Stimulated activated CD4-positive, alpha-beta T cell treated with anti-CD3 and anti-CD28 coated beads, Interleukin-15, amount 100 ng/mL, for 24 hours (primary cell): ENCODE measurements at places on chromosomes 2 and 18.

- no peak for DNase-seq
Observed at GRCh38 chr2:23679044-23679443, 247.9 kb downstream of the ATAD2B start.

GRCh38 chr2:231228223-231228622, 29.8 kb downstream of the ARMC9 start:
- no peak for DNase-seq

DNA sequence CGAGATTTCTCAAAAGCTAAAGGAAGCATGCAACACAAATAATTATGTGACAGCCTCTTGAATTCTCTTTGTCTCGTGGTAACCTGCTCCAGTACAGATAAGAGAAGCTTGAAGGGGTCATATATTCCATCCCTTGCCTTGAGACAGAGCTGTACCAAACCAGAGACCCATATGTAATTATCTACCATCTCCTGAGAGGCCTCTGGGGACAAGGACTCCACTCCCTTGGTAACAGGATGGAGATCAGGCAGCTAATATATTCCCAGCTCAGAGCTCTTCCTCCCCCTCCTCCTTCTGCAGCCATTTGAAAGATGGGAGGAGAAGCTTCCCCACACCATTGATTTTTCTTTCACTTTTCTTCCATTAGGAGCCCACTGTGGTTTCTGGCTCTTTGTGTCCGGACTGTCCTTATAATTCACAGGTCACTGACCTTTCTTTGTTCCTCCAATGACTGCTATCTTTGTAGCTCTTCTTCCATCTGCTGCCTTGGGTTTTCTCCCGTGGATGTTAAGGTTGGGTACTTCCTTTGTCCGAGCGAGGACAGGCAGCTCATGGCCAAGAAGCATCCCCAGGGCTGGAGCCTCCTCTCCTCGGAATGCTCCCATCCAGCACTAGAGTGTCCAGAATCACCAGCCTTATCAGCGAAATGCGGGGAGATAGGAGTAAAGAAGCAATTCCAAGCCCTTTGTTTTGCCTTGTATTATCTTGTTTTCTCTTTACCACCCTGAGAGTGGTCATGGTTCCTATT, 72.6 kb upstream of the STPG4 start:
- DNase-seq: no peak

DNA sequence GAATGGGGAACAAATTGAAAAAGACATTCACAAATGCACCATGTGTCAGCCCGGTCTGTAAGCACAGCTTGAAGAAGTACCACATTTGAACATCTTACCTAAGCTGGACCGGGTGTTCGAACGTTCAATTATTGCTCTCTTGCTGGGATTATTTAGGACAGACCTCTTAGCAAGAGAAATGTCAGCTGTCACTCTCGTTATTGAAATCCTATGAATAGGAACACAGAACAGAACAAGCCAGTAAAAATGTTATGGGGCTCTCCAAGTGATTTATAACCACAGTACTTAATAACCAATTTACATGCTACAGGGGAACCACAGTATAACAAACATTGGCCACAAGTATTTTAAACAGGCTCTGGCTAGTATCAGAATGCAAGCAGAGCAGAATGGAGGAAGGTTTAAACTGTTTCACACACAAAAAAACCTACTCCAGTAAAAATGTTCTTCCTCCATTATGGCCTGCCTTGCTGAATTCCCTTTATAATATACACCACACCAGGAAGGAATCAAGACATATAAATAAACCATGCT, 32.5 kb upstream of the ARL5A start:
- no peak for DNase-seq

DNA sequence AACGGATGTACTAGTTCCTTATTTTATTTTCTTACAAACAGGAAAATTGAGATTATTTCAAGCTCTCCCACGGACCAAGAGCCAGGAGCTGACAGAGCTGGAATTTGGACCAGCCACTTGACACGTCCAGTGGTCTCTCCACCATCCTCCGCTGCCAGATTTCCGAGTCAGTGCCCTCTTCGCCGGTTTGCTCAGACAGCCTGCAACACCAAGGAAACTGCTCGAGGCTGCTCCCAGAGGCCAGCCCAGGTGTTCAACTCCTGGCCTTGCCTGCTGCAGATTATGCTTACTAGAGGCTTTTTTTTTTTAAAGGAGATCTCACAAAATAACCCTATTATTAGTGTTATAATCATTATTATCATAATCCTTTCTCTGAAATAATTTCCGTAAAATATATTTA, 779.8 kb downstream of the RNF144A start:
- DNase-seq: no peak

DNA sequence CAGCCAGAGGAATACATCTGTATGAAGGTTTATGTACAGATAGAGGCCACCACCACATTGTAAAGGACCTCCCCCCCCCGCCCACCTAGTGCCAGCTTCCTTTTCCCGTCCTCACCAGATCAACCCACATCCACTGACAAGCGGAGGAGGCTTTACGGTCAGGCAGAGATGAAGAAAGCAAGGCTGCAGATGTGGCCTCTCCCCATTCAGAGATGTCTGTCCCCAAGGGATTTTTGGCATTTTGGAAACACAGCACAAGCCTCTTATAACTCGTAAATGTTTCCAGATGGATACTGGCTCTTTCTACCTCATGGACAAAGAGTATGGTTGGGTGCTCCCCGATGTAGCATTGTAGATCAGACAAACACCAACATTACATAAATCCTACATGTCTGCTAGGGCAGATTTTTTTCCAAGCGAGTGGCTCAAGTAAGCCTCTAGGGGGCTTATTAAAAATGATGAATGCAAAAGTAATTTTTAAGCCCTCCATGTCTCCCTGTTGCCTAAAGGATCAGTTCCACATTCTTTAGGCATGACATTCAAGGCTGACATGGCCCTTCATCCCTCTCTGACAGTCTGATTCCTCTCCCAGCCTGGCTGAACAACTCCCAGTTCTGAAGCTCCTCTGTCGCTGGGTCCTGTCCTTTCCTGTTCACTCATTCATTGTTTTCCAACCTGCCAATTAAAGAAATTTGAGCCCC, 11.7 kb downstream of the VIT start:
- DNase-seq: no peak

GRCh38 chr2:195687320-195688086, 30.5 kb downstream of the SLC39A10 start:
- no peak for DNase-seq

DNA sequence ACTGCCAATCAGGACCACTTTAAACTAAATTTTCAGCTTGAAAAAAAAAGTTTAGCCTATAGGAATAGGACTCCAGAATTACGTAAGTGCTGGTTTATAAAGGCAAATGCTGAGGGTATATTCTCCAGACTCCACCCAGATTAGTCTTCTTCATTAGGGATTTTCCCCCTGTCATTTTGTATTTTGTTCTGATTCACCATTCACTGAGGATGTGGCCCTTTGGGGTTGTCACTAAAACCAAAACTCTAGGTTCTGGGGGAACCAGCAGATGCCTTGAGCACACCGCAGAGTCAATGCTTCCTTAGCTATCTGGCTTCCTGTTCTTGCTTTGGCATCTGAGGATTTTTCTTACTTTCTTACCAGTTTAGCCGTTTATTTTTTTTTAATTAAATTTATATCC, 10.5 kb downstream of the SCYGR4 start:
- DNase-seq: peak; percentile 27

- peak; percentile 47 for DNase-seq
Observed at GRCh38 chr2:25251071-25251421, 82.7 kb upstream of the POMC start.

GRCh38 chr2:96374211-96374951, 38.8 kb downstream of the NCAPH start:
- DNase-seq: no peak

GRCh38 chr2:33133454-33133952, 186.8 kb downstream of the LTBP1 start:
- no peak for DNase-seq

- no peak for DNase-seq
Observed at GRCh38 chr2:204947405-204947804, 402.1 kb downstream of the PARD3B start.

- no peak for DNase-seq
Observed at GRCh38 chr2:57888463-57888862, 158.1 kb upstream of the VRK2 start.

GRCh38 chr2:23037596-23037995, 347.4 kb upstream of the KLHL29 start:
- no peak for DNase-seq

DNA sequence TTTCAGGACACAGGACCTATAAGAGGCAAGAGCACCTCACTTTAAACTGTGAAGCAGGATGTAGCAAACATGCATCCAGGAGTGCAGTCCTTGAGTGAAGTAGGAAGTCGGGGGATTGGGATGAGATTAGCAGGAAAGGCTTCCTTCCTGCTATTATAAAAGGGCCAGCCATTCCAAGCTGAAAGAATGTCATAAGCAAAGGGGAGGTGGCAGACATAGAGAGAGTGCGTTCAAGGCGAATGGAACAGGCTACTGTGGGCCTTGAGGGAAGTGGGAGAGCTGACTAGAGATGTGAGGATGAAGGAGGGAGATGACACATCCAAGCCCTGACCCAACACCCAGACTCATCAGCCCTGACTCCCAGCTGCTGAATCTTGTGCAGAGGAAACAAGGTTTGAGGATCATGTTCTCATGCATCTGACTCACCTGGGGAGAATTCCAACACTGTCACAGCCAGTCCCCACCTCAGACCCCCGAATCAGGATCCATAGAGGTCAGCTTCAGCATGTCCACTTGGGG, 63.9 kb downstream of the GYPC start:
- no peak for DNase-seq

GRCh38 chr2:101881131-101881530, 110.6 kb upstream of the IL1R2 start:
- no peak for DNase-seq

DNA sequence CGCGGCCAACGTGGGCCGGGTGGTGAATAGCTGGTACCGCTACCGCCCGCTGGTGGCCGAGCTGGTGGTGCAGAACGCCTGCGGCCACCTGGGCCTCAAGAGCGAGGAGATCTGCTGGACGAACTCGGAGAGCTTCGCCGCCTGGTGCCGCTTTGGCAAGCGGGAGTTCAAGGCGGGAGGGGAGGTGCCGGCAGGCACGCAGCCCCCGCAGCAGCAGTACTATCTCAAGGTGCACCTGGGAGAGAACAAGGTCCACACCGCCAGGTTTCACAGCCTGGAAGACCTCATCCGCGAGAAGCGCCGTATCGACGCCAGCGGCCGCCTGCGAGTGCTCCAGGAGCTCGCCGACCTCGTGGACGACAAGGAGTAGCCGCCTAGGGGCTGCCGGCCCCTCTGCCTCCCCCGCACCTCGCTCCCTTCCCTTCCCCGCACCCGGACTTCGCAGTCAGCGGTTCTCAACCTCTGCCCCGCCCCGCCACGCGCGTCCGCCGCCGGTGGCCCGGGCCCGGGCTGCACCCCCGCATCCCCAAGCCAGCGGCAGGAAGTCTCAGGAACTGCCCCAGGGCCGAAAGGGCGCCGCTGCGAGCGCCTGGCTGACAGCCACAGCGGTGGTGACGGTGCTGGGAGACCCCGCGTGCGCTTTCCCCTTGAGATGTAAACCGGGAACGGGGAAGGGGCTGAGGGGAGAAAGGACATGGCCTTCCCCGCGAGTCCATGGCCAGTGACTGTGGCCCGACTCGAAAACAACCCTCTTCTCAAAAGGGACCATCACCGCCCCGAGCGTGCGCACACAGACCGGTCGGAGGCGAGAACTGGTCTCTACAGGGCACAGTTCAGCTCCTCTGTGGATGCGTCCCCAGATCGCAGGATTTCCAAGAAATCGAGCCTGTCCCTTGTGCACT, 2.2 kb downstream of the LRATD1 start:
- DNase-seq: peak; percentile 57

- no peak for DNase-seq
Observed at GRCh38 chr2:64119369-64119768, 24.9 kb downstream of the PELI1 start.

- DNase-seq: no peak
Observed at GRCh38 chr18:50232419-50232818, 33.9 kb downstream of the CFAP53 start.

DNA sequence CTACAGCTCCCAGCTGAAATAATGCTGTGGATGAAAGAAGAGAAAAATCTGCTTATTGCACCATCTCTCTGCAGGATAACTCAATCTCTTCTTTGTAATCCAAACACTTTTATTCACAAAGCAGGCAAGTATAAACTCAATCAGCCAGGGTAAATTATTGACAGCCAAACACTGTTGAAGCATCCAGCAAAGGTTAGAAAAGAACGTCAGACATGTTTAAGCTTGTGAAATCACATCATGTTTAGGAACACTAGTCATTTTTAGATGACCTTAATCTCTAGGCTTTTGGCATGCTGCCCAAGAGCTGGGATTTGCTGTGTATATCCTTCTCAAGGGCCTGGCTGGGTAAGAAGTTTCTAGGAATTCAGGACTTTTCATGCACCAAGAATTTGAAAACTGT, 1148.1 kb upstream of the FANCL start:
- no peak for DNase-seq

- DNase-seq: no peak
Observed at GRCh38 chr2:85797921-85798320, 44.1 kb downstream of the ATOH8 start.

DNA sequence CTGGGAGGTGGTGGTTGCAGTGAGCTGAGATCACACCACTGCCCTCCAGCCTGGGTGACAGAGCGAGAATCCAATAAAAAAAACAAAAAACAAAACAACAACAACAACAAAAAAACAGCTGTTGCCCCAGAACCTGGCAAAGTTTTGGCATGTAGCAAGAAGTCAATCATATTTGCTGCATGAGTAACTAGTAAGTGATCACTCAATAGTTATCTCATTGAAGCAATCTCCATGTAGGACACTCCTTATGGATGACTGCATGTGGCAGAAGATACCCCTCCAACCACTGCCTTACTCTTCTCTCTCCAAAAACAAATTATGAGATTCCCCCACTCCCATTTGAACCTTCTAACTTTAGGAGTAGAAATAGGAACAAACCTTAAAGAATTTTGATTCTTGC, 113.7 kb downstream of the TTC27 start:
- DNase-seq: no peak
